Kidney epithelial cell (primary cell): ENCODE measurements at places on chromosomes 11 and 22. TPM values are rescaled to one million over a fixed set of nuclear protein-coding genes. Genes with fewer than 3 reads are reported as not detected.

TMEM132A gene
- total RNA-seq, result 597 and 616 TPM in 2 replicates

OLFML1 gene
- 0.07 TPM in 1 of 2 replicates, not detected in the other for total RNA-seq

DNA sequence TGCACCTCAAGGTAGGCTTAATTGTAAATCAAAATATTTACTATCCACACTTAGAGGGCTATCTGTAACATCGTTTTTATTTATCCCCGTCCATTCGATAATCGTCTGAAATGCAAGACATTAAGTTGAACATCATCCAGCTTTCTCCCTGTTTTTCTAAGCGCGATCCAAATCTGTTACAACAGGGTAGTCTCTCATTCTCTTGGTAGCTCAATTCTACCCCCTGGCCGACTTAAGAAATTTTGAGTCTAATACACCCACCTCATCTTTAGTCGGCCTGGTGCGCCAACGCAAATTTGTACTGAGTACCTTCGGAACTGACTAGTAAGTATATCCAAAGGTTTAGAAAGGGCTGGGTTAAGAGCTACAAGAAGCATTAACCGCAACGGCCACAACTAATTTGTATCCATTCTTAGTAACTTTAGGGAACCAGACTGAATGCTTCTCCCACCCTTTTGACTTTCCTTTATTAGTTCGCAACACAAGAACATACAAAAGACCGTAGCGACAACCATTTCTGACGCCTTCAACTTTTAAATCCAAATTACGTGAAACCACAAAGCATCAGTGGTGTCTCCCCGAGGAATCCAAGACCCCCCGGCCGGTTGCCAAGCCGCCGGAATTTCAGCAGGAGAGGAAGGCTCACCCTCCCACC lies 1.0 kb upstream of the ZNF143 start:
- no peak for DNase-seq

GRCh38 chr11:24833573-24833972 lies 336.7 kb downstream of the LUZP2 start:
- no peak for DNase-seq

POLD3 gene
- 10.1 and 11.9 TPM in 2 replicates for total RNA-seq

NPAS4 gene
- total RNA-seq, result not detected in 2 replicates

- DNase-seq, result no peak
Measured at GRCh38 chr11:36333897-36334296, 37.8 kb downstream of the PRR5L start.

TIGD3 gene
- total RNA-seq, result 0.89 and 1.3 TPM in 2 replicates

DNA sequence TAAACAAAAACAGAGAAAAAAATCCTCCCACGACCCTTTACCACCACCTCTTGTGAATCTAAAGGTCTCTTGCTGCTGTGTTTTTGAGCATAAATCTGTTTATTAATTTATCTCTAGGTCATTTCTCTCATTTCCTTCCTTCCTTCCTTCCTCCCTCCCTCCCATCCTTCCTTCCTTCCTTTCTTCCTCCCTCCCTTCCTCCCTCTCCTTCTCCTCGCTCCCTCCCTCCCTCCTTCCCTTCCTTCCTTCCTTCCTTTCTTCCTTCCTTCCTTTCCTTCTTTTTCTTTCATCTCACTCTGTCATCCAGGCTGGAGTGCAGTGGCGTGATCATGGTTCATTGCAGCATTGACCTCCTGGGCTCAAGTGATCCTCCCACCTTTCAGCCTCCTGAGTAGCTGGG lies 13.5 kb upstream of the APOBEC3A start:
- DNase-seq, result no peak

DDI1 gene
- not detected in 2 replicates for total RNA-seq

DNA sequence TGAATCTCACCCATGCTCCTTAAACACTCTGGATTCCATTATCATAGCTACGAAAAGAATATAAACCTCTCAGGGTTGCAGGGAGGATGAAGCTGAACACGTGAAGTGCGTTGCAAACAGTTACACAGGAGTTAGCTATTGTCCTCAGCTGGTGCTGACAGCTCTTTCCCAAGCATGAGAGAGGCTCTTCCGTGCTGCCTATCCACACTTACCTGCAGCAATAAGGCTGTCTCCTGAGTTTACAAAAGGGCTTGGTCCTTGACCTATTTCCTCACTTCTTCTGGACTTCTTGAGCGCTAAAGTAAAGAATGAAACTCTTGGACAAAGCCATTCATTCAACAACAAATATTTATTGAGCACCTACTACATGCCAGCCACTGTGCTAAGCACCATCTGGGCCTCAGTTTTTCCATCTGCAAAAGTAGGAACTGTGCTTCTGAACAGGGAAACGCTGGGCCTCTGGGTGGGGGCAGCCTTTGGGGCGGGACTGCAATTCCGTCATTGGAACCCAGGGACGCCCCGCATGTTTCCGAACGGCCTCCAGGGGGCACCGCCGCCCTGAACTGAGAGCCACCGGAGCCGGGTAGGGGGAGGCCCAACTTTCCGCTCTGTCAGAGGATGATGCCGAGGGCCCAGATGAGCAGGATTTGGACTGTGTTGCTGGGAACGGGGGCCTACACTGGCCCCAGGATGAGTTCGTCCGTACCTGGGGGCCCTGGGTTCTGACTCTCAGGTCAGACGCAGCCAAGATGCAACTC lies 651 bp upstream of the ARL2 start:
- DNase-seq, result no peak

DNA sequence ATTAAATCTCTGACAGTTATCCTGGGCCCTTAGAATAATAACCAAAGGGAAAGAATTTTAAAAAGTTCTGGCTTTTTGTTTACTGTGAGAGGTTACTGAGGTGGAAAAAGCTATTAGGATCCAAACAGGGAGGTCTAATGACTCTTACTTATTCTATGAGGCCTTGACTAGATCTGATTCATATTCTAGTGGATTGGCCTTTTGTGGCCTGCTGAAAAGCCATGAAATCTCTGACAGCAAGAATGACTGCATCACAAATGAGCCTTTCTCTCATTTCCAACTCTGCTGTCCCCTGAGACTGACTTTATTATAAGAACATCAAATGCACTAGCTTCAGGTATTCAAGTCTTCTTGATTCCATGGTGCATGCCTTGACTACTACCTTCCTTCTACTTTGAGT lies 1797.6 kb downstream of the LRRC4C start:
- no peak for DNase-seq

DNA sequence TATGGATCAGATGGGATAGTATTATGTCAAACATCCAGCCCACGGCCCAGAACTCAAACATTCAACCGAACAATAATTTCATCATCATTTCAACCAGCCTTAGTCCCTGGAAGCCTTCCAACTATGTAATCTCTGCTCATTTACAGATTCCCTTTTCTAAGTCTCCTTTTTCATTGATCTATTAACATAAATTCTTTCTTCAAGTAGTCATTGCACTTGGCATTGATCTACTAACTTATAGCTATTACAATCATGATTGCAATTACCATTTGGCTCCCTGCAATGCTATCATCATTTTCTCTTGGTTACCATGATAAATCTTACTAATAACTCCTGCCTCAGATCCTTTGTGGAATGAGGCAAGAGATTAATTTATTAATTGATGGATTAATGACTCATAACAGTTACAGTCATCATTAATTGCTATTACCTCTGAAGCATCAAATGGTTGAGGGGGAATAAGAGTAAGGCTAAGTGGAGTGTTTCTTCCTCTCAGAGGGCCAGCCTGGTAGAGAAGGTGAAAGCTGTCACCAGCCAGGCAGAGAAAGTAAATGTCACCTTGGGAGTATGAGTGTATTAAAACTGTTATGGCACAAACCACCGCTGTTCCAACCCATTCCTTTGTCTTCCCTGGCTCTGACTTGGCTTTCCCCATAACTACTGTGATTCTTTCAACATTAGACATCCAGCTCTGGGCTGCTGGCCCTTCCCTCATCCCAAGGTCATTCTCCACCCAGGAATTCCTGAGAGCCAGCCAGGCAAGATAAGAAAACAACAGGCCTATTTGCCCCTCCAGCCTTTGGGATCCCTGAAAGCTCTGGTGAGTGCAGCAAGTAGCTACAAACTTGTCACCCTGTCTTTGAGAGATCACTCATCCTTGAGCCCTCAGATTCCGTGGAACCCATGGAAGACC lies 174.7 kb downstream of the RRAS2 start:
- peak; percentile 12 for DNase-seq

OR52A1 gene
- total RNA-seq, result not detected in 2 replicates

MTNR1B gene
- not detected in 2 replicates for total RNA-seq

GRCh38 chr11:80816966-80817365 lies 1376.1 kb upstream of the TENM4 start:
- DNase-seq, result no peak

DNA sequence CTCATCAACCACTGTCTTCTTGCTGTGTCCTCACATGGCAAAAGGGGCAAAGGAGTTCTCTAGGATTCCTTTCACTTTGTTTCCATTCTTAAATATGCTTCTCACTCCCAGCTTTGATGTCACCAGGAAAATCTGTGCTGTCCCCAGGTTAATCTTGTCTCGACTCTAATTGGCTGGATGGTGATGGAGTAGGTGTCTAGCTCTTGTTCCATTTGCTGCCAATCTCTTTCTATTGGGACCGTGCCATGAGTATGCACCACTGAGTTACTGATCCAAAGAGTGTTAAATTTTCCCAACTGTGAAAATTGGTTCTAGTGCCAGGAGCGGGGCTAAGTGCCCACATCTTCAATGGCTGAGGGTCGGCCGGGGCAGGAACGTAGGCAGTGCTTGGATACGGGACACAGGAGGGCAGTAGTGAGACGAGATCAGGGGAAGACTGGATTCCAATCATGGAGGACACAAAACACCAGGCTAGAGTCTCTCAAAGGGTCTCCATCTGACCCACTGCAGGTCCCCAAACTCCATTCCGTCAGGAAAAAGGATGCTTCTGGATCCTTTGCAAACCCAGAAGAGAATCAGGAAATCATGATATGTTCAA lies 47.7 kb upstream of the CSNK2A3 start:
- DNase-seq, result no peak

C11orf21 gene
- total RNA-seq, result not detected in 2 replicates

DNA sequence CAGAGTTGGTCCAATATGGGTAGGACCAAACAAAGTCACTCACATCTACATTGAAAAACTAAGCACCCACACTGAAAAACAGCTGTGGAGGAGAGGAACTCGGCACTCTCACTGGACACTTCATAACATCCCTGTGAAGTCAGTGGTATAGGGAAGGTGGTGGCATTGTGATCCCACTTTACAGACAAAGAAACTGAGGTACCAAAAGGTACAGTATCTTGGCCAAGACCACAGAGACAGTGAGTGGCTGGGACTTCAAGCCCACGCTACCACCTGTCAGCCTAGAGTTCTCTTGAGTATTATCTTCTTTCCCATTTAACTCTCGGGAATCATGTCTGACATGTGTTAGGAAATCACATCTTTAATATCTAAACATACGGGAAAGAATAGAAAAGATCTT lies 61.9 kb downstream of the SYN3 start:
- DNase-seq, result no peak

DNA sequence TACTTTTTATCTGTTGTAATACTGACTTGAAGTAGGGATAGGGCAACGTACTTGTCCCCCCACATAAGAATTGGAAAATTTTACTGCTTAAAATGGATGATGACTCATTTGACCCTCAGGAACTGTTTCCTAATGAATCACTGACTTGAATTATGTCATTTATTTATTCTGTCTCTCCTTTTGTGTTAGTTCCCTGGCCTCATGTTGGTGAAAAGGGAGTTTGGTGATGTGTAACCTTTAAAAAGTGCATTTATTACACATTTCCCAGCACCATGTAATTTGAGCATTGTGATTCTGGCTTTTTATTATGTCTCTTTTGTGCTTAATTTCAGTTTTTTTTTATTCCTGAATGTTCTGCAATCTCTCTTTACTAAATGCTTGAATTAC lies 20.3 kb upstream of the PGM2L1 start:
- peak; percentile 77 for DNase-seq

PRAME gene
- total RNA-seq, result 3.7 and 3.8 TPM in 2 replicates

GRCh38 chr11:8016440-8016839 lies 29.3 kb downstream of the EIF3F start:
- DNase-seq, result no peak

- no peak for DNase-seq
Measured at GRCh38 chr11:122741613-122742300, 86.2 kb downstream of the UBASH3B start.

- no peak for DNase-seq
Measured at GRCh38 chr11:45390407-45390806, 104.3 kb upstream of the SYT13 start.

DNA sequence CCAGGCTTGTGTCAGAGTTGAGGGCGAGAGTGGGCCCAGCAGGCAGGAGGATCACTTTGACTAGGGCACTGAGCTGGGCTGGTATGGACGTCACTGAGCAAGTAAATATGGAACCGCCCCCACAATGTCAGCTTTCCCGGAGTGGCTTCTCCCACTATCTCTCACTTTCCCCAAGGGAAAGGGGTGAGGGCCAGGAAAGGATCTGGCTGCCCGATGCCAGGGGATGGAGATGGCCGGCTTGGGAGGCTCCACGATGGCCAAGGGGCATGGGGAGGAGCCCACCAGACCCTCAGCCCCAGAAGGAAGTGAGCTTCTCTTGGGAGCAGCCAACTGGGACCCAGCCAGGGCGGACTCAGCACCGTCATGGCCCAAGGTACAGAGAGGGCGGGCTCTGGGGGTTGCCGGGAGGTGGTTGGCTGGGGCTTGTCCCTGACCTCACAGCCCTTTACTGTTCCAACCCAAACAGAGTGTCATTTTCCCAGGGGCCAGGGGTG lies 8.7 kb downstream of the PRDM11 start:
- no peak for DNase-seq

DNA sequence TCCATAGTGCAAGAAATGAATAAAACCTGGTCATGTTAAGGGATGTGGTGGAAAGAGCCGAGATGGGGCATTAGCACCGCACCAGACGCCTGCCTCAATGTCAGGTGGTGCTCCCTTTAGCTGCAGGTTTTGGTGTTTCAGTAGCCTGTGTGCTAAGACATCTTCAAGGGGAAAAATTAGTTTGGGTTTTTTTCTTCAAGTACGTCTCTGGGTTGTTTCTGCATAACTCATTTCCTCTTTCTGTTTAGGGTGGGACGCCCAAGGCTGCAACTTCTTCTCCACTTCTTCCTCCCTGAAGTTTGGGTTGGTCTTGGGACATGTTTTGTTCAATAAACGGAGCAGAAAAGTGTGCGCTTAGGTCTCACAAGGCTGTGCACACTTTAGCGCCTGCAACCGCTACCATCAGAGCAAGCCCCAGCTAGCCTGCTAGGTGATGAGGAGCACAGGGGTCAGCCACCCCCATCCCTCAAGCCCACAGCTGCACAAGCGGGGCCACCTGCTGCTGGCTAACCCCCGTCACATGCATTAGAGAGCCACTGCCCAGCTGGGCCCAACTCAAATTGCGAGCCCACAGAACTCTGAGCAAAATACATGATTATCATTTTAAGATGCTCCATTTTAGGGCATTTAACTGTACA lies 1495.7 kb downstream of the TBC1D22A start:
- DNase-seq, result no peak

DNA sequence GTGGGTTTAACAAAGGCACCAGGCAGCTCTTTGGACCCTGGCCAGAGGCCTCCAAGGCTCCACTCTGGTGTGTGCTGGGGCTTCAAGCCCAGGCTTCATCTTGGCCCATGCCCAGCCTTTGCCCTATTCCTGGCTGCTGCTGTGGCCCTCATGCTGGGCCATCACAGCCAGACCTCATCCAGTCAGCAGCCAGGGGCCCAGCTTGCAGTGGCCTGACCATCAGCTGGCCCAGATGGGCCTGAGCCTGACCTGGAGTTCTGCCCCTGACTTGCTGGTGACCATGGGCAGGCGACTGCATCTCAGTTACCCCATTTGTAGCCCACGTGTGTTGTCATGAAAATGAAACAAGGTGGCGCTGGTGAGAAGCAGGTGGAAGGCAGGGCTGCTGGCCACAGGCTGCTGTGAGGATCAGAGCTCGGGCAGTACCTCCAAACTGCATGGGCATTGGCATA lies 76.1 kb downstream of the MED15 start:
- DNase-seq, result no peak

CPT1B gene
- 2.1 and 5.8 TPM in 2 replicates for total RNA-seq

- DNase-seq, result no peak
Measured at GRCh38 chr22:36359470-36359996, 28.2 kb downstream of the MYH9 start.

TRIM51 gene
- total RNA-seq, result not detected in 2 replicates
